ENCODE measurements at places on chromosomes 2 and 18.

GRCh38 chr2:41595240-41595639 lies 452.6 kb upstream of the PKDCC start:
- no peak for DNase-seq

- DNase-seq: no peak
Observed at GRCh38 chr2:22901471-22902179, 483.4 kb upstream of the KLHL29 start.

DNA sequence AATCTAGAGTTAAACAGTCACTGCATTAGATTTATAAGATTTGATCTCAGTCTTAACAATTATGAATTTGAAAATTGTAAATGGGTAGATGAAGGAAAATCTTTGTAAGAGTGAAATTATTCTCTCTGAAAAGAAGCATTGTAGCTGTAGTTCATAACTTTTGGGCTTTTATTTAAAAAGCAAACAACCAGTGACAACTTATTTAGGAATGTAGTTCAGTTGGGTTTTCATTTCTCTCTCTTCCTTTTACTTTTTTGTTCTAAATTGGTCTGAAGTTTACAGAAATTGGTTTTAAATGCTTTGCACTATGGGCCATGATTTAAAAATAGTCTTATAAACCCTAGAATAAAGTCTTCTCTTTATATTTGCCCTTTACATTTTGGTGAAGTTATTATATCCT lies 296.6 kb downstream of the GULP1 start:
- DNase-seq: no peak

GRCh38 chr2:100793982-100794381 lies 26.0 kb upstream of the NPAS2 start:
- DNase-seq: no peak

DNA sequence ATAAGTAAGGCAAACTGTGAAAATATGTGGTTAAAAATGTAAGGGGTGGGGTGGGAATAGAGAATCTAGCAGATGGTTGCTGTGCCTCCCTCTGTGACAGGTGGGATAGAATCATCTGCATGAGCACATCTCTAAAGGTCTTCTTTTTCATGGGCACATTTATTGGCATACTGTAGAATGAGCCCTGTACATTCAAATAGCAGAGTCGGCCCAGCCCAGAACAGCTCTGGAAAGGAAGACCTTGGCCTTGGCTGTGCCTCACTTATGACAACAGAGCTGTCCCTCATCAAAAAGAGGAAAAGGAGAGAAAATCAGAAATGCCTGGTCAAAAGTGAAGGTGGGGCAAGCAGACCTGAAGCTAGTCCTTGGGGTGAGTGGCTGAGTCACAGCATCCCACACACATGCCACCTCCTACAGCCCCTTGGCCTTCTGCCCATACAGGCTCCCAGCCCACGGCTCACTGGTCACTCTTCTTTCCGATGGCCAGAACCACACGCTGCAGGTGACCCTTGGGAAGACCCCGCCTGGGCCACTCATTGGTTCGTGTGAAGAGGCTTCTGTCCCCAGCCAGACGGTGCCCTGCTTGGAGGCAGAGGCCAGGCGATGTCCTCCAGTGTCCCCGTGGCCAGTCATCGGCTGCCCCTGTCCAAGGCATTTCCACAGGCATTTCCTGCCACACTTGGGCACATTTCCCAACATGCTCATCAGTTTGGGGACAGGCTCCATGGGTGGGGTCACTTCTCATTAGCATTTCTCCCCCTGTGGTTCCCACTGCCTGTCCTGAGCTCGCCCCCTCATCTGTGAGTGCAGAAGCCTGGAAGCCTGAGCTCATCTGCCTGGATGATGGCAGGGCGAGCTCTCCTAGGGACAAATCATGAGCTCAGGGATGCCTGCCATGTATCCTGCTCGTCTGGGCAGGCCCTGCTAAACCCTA lies 113.6 kb downstream of the MCFD2 start:
- DNase-seq: no peak

GRCh38 chr2:200296118-200296517 lies 10.4 kb upstream of the SPATS2L start:
- DNase-seq: no peak

DNA sequence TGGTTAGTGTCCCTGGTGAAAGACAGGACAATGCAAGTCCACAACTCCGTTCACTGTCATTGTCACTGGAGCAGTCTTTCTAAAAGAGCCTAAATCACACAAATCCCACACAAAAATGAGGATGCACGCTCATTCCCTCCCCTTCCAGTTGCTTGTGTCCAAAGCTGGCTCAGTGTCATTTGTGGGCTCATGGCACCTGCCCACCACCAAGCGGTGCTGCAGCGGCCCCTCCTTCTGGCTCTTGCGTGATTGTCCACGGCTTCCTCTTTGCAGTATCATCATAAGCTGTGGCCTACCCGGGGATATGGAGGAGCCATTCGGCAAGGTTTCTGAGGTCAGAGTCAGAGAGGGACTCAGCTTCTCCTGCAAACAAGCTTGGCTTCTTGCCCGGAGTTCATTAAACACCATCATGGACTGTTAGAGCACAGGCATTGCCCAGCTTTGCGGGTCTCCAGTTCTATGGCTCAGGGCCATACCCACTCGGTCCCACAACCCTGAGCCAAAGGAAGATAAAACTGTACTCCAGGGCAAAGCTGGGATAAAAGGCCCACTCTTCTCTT lies 179.4 kb upstream of the AGAP1 start:
- DNase-seq: no peak

DNA sequence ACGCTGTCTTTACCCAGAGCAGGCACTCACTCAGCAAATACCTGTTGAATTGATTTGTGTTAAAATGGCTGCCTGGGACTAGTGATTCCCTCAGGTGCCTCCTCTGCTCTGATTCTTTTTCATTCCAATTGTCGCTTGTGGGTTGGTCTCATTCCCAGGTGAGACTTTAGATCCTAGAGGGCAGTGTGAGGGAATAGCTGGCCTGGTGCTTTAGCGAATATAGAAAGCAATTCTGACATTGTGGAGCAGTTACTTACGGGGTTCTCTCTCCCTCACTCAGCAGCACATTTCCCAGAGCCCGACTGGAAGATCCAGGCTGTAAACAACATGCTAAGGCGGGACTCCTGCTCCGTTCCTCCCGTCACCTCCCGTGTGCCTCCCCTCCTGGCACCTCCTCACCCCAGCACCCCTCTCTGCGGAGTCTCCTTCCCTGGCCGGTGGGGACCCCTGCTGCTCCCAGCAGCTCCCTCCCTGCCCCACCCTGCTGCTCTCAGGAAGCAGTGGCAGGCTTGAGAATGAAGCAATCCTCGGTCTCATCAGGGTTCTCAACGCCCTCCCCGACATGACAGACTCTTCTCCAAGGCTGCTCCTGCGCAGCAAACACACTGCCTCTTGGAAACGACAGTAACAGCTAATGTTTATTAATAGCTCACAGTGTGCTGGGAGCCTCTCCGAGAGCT lies 26.9 kb downstream of the CELF4 start:
- no peak for DNase-seq

- DNase-seq: no peak
Observed at GRCh38 chr18:59959606-59960005, 59.8 kb downstream of the PMAIP1 start.

DNA sequence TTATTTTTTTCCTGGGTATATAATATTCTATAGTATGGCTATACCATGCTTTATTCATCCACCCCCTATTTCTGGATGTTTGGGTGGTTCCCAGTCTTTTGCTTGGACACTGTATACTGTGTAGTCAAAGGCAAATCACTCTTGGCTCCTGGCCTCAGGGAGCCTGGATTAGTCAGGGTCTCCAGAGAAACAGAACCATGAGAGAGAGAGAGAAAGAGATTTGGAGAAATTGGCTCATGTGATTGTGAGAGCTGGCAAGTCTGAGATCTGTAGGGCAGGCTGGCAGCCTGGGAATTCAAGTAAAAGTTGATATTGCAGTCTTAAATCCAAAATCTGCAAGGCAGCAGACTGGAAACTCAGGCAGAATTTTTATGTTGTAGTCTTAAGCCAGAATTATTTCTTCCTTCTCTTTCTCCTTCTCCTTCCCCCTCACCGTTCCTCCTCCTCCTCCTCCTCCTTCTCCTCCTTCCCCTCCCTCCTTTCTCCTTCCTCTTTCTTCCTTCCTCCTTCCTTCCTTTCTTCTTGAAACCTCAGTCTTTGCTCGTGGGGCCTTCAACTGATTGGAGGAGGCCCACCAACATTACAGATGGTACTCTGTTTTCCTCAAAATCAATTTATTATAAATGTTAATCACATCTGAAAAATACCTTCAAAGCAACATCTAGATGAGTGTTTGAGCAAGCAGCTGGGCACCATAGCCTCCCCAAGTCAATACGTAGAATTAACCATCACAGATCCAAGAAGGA lies 33.0 kb downstream of the CTIF start:
- DNase-seq: no peak

DNA sequence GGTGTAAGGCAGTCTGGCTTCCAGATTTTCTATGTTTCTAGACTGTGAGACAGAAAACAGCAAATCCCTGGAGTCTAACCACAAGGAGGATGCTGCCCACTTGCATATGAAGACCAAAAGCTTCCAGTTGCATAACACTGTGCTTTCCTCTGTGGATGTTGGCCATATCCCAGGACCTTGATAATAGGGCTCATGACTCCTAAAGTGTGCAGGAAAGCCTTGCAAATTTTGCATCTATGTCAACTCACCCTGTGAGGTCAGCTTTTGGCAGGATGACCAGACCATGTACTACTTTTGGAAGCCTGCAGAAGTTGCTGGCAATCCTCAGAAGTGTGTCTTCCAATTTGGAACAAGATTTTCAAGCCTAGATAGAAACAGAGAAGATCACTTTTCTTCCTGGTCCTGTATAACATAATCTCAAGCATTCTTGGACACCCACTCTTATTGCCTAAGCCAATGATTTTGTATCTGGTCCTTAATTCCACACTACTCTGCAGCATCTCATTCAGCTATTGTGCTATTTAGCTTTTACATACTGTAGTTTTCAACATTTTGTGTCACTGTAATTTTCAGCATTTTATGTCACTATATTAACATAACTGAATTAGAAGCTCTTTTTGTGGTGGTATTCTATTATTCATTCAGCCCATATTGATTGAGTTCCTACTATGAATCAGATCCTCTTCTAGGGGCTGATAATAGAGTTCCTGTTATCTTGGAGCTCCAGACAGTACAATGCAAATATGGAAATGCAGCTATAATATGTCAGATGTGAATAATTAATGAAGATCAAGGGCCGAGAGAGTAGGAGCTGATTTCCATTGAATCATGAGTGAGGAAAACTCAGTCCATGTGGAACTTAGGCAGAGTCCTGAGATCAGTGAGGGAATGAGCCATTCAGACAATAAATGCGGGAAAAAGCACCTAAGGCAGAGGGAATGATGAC lies 85.3 kb upstream of the RAB27B start:
- DNase-seq: no peak

- no peak for DNase-seq
Observed at GRCh38 chr18:36262971-36263370, 34.5 kb upstream of the FHOD3 start.

DNA sequence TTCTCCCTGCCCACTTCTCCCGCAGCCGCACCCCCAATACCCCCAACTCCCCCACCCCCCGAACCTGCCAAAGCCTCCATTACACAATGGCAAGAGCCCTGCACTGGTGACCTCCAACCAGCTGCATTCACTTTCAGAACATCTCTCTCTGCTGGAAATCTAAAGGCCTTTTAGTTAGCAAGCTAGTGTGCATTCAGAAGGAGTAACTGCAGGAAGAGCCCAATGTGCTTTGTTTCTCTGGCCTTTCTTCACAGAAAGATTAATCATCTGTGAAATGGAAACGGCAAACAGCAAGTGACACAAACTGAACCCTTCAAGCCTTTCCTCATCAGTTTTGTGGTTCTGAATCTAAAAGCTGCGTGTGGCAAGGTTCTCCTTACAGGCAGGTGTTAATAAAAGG lies 124.2 kb downstream of the OLA1 start:
- DNase-seq: no peak

DNA sequence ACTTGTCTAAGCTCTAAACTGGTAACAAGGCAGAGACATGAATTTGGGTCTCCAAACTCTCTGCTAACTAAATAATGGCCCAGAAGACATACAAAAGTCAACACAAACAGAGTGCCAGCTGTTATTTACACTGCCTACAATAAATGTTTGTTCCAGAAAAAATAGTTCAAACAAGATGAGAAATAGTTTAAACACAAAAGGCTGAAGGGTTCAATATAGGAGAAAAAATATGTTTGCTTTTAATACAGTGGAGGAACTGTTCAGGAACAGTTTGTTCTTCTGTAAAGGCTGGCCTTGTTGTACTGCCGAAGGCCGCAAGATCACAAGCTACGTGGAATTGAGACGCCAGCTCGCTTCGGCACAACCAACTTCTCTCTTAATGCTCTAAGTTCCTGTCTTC lies 74.6 kb downstream of the AFF3 start:
- no peak for DNase-seq

DNA sequence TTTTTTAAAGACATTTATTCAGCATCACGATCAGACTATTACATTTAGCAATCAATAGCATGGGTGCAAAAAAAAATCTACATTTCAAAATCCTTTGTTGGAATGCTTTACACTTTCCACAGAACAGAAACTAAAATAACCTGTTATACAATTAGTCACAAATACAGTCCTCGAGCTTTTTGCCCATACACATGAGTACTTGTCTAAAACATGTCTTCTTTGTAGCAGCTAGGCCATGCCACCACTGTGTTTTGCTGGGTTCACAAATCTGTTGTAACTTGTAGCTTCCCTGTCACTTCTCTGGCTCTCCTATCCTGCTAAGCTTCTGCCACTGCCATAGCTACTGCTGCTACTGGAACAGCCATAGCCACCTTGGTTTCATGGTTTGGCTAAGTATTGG lies 24.4 kb upstream of the ADAM23 start:
- no peak for DNase-seq

GRCh38 chr2:182186132-182186735 lies 200.6 kb downstream of the PPP1R1C start:
- no peak for DNase-seq

GRCh38 chr2:235330775-235331451 lies 162.9 kb upstream of the AGAP1 start:
- DNase-seq: no peak

- no peak for DNase-seq
Observed at GRCh38 chr2:42339191-42339912, 21.7 kb downstream of the COX7A2L start.

DNA sequence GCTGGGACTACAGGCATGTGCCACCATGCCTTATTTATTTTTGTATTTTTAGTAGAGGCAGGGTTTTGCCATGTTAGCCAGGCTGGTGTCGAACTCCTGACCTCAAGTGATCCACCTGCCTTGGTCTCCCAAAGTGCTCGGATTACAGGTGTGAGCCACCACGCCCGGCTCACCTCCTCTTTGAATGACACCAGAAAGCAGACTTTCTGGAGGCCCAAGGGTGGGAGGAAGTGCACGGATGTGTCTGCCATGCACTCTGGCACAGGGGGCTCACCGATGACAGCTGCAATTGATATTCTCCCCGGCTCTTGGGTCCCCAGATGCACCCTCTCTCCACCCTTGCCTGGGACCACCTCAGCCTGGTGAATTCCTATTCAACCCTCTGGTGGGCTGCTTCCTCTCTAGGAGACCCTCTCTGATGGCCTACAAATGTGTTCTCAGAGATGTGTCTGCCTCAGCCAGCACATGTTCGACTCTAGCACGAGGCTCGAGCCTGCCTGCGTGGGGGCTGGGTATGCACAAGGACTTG lies 87.3 kb downstream of the SEPTIN10 start:
- DNase-seq: no peak

- no peak for DNase-seq
Observed at GRCh38 chr2:3200420-3200939, 177.1 kb downstream of the EIPR1 start.
